Left forelimb (tissue), 1 donor: ENCODE measurements at places on chromosomes 5 and 9.

DNA sequence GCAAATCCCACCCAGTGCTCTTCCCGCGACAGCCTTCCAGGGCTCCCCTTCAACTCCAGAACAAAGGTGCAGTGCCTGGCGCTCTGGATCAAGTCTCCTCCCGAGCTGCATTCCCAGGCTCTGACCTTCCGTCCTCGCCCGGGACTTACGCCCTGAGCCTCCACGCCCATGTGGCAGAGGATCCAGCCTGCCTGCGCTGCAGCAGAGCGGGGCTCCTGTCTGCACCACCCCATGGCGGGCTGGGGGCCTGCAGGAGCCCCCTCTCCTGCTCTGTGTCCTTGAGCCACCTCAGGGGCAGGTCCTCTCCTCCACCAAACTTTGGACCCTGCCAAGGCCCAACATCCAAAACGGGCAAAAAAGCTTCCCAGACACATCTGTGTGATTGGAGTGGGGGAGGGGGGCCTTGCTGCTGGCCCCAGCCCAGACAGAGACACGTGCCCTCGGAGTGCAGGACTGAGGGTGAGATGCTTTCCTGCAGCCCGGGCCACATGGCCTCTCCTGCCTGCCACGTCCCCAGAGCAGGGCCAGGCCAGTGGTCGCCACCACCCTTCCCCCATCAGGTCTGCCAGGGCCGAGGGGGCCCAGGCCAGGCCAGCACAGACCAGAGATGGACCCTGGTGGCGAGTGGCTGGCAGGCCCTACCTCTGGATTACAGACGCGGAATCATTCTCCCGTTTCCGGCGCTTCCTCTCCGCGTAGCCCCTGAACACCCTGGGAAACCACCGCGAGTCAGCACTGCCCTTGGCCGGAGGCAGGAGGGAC, 4.4 kb downstream of the NSMF start:
- no peak for DNase-seq

DNA sequence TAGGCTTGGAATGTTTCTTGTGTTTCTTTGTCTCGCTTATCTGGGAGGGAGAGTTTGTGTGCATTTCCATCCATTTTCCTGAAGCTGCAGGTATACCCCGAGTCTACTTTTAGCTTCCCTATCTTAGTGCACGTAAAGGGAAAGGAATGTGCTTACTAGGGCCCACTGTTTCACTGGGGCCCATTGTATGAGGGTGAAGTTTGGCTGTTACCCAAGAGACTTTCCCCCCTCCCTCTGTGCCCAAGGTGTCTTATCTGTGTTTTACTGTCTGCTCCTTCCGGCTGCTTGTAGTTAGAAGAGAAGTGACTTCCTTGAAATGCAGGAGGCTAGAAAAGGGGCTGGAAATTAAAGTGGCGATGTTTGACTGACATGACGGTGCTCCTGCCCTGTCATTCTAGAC, 12.1 kb upstream of the BTNL3 start:
- DNase-seq, result no peak

GRCh38 chr5:36253575-36253974, 11.8 kb upstream of the NADK2 start:
- no peak for DNase-seq

GRCh38 chr9:73153793-73154227, 2.1 kb downstream of the ANXA1 start:
- no peak for DNase-seq

GRCh38 chr5:1010641-1011046, 2.0 kb downstream of the NKD2 start:
- DNase-seq, result no peak

DNA sequence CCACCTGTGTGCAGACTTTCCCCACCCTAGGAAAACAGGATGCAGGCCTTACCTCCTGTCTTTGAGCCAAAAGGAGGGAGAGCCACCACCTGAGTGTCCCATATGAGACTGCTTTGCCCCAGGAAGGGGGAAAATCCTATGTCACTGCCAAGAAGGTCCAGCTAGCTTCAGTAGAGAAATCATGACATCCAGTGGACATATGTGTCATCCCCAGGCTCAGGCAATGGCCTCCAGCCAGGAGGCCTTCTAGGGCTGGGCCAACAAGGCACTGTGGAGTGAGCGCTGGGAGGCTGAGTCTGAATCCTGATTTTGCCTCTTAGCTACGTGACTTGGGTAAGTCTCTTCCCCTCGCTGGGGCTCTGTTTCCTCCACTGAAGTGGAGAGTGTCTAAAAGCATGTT, 60.2 kb downstream of the SMIM23 start:
- DNase-seq, result no peak

DNA sequence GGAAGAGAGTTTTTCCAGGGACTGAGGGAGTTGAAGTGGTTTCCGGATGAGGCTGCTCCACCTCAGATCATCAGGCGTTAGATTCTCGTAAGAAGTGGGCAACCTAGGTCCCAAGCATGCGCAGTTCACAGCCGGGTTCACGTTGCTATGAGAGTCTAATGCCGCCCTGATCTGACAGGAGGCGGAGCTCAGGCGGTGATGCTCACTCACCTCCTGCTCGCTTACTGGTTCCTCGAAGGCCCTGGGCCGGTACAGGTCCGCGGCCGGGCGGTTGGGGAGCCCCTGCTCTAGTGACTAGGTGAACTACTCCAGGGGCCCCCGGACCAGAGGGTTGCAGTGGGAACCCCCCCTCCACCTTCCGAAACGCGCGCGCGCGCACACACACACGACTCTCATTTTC, 997 bp upstream of the RNF130 start:
- no peak for DNase-seq
